ENCODE measurements at places on chromosomes 11 and 22.

DNA sequence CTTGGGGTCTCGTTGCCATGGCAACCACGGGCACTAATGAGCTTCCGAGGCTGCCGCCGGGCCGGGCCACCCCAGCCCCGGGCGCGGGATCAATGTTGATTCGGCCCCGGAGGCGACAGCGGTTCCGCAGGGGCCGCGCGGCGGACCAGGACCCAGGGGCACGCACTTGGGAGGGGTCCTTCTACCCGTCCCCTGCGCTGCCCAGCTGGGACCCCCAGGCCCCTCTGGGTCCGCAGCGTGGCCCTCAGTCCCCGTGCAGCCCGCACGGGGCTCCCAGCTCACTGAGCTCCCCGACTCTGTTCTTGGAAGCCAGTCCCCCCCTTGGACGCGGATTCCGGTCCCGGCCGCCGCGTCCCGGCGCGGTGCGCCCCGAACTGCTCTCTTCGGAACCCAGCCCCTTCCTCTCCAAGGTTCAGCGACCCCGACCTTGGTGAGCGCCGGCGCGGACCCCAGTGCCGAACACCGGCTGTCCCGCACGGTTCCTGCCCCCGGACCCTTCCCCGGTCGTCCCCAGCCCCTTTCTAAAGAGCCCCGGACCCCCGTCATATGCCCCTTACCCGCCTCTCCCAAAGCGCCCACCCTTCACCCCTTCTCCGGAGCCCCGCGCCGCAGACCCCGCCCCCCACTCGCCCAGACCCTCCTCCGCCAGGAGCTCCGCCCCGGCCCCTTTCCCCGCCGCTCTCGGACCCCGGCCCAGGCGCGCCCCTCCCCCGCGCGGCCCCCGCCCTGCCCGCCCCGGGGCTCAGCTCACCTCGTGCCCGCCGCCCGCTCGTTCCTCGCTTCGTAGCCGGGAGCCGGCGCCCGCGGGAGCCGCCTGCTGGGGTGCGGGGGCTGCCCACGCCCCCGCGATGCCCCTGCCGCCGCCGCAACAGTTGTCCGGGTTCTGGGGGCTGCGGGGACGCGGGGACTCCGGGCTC lies 18.3 kb upstream of the SHISAL1 start:
- DNase-seq = no peak

DNA sequence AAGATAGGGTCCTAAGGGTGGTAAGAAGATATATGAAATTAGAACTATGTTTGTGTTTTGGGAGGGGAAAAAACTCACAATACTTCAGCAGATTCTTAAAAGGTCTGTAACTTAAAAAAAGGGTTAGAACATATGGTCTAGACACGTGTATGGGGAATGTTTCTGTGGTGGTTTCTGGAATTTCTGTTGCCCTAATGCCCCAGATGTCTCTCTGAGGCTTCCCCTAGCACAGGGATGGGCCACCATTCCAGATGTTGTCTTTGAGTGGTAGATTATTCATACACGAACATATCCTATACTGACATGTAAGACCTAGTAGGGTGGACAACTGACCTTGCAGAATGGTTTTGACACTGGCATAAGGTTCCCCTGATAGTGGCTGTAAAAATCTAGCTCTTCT lies 26.2 kb downstream of the EHF start:
- DNase-seq = no peak

- no peak for DNase-seq
Observed at GRCh38 chr11:44943696-44944095, 7.0 kb downstream of the TP53I11 start.

GRCh38 chr11:46856605-46857343 lies 10.7 kb upstream of the CKAP5 start:
- no peak for DNase-seq

GRCh38 chr11:35934981-35935380 lies 8.9 kb upstream of the LDLRAD3 start:
- DNase-seq = no peak

DNA sequence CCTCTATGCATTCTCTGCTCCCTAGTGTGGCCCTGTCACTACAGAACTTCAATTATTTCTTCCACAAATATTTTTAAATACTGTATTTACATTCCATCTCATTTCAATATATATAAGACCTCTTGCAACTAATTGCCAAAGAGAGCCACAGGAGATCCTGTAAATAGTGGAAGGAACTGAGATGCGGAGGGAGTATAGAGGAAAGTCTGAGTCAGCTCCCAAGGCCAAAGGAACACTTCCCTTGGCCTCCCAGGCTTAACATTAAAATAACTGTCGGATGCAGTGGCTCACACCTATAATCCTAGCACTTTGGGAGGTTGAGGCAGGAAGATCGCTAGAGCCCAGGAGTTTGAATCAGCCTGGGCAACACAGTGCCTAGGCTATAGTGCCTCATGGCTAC lies 31.2 kb downstream of the RBFOX2 start:
- no peak for DNase-seq

- no peak for DNase-seq
Observed at GRCh38 chr22:46929710-46930204, 167.3 kb downstream of the TBC1D22A start.

DNA sequence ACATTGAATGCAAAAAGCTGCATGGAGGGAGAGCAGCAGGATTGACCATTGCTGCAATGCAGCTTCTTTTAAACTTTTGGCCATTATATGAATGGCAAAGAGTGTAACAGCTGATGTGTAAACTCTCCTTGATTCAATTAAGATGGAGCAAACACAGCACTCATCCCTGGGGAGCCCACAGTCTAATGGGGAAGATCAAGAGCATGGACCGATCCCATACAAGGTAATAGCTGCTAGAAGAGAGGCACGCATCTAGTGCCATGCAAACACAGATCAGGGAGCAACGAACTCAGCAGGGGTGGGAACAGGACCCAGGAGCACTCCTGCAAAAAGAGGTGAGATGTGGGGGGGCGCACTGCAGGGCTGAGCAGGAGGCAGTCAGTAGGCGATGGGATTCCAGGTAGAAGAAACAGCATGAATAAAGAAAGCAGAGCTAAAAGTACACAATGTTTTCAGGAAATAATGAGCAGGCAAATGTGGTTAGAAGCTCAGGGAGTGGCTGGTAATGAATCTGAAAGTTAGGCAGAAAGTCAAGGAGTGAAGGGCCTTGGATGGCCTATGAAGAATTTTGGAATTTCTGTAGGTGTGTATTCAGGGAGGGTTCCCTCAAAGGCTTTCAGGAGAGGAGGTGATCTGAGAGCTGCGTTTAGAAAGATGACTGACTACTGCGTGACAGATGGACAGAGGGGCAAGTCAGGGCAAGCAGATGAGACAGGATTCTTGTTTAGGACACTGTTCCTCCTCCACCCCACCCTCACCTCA lies 17.2 kb upstream of the BMAL1 start:
- DNase-seq = no peak

- no peak for DNase-seq
Observed at GRCh38 chr22:23117891-23118646, 23.7 kb downstream of the RSPH14 start.

All from NCI-H446 (cell line).